Stimulated activated CD4-positive, alpha-beta T cell treated with anti-CD3 and anti-CD28 coated beads, Interleukin-15, amount 100 ng/mL, for 48 hours (primary cell): ENCODE measurements at places on chromosomes 2 and 18.

DNA sequence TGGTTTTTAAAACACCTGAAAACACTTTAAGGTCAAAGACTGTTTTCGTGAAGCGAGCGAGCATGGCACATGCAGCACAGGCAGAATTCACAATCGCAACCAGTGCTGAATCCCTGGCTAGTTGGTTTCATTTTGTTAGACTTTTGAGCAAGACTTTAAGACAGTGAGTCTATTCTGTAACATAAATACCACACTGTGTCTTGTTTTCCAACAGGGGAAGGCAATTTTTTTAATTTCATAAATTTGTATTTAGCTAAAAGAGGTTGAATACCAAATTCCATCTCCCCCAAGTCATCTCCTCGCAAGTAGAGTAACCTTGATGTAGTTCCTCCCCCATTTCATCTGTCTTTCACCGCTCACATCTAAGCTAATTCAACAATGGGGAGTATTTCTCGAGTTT is 1.4 kb downstream of the CERKL start:
- DNase-seq = no peak

GRCh38 chr2:118274841-118275510 is 186.7 kb downstream of the INSIG2 start:
- DNase-seq = no peak

DNA sequence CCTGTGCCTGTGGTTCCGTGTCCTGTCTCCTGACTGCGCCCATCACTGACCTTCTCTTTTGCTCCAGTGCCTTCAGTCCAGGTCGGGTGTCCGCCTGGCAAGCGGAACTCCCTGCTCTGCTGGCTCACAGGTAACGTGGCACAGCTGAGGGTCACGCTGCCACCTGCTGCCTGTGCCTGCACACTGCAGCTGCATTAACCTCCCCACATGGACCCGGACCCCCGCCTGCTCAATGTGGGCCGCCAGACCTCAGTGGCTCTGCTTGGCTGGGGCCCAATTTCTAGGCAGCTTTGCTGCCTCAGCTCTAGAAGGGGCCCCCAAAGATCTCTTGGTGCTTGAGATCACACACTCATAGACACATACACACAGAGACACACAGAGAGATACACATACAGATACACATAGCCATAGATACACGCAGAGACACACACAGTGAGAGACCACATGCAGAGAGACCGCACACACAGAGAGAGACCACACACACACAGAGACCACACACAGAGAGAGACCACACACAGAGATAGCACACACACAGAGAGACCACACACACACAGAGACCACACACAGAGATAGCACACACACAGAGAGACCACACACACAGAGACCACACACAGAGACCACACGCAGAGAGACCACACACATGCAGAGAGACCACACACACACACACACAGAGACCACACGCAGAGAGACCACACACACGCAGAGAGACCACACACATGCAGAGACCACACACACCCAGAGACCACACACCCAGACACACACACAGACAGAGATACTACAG is 14.9 kb upstream of the CNNM3 start:
- peak; percentile 75 for DNase-seq

DNA sequence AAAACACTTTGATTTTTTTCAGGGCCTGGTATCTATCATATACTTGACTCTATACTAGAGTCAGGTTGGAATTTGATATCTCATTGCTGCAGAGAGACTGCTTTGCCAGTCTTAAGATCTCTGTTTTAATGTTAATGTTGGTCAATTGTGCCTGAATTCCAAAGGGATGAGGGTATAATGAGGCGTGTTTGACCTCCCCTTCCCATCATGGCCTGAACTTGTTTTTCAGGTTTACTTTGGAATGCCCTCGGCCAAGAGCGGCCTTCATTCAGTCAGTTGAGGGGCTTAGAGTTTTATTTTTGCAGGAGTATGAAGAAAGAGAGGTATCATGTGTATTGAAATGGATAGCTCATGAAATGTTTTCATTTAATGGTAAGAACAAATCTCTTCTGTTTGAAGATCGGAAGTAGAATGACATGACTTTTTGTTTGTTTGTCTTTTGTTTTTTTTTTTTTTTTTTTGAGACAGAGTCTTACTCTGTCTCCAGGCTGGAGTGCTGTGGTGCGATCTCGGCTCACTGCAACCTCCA is 119.0 kb downstream of the KIAA1328 start:
- no peak for DNase-seq

GRCh38 chr2:68932402-68932801 is 20.3 kb downstream of the GKN2 start:
- DNase-seq = no peak

GRCh38 chr2:171163261-171163660 is 2.6 kb upstream of the TLK1 start:
- DNase-seq = no peak

- no peak for DNase-seq
Observed at GRCh38 chr2:27627963-27628766, 647 bp downstream of the CCDC121 start.

DNA sequence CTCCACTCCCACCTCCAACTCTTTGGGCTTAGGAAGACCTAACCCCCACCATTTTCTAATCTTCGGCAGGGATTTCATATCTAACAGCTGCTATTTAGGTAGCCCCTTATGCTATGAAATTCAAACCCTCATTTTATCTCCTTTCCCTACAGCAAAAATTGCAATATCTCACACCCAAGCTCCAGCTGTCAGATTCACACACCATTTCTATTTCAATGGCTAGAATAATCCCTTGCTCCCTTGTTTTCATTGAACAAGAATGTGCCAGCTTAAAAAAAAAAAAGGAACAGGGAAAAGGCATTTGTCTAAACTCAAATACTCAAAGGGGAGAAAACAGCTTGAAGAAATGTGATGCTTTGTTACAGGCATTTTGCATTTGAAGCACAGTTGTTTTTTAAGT is 850.6 kb upstream of the ACVR2A start:
- DNase-seq = no peak

DNA sequence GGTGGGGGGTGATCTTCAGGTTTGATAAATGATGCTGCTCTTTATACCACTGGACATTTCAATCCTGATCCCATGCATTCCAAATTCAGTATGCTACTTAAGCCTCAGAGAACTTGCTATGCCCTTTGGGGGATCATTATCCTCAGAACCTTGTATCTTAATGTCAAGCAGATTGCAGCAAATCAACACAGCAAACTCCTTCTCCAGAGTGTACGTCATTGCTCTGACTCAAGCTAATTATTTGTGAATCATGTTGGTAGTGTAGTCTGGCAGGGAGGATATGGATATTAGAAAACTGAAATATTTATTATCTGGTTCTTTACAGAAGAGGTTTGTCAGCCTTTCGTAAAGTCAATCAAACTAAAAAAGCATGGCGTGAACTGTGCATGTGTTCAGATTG is 562.5 kb upstream of the FAM98A start:
- DNase-seq = no peak

GRCh38 chr2:17043173-17043572 is 377.5 kb upstream of the CYRIA start:
- DNase-seq = no peak

DNA sequence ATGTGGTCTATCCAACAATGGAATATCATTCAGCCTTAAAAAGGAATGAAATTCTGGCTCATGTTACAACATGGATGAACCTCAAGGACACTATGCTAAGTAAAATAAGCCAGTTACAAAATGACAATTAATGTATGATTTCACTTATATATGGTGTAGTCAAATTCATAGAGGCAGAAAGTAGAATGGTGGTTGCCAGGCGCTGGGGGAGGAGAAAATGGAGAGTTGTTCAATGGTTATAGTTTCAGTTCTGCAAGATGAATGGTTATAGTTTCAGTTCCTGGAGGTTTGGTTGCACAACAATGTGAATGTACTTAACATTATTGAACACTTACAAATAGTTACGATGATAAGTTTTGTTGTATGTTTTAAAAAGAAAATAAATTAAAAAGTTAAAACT is 79.2 kb upstream of the IL1R2 start:
- peak; percentile 30 for DNase-seq

DNA sequence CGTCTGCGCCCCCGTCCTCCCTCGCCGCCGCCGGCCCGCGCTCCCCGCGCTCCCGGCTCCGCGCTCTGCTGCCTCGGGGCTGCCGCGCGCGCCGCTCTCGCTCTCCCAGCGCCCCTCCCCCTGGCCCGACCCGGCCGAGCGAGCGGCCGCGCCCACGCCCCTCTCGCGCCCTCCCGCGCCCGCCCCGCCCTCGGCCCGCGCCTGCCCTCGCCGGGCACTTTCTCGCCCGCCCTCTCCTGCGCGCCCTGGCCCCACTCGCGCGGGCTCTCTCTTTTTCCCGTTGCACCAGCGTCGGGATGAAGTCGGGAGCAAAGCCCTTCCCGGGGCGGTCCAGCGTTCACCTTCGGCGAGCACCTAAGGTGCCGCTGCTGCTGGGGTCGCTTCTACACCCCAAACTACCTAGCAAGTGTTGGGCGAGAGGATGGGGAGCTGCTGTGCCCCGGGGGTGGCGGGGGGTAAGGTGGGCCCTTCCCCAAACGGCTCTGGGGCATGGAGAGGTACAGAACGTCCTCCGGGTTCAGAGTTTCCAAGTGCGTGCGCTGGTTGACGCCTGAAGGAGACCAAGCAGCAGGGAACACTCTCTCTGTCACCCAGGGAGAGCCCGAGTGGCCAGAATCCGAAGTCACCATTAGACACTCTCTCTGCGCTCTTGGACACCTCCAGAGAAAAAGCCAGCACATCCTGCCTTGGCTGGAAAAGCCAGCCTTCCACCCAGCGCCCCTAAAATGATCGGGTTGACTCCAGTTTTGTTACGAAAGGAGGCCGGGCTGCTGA is at the start of gene COLEC12:
TSS of gene COLEC12 (minus strand) at position 70 of the 774 bp plus-strand sequence. CDS start 187 bp downstream, outside the sequence.
- DNase-seq = no peak

- DNase-seq = no peak
Observed at GRCh38 chr2:239839306-239839705, 185.8 kb downstream of the NDUFA10 start.

GRCh38 chr2:72145289-72145657 is 2.4 kb downstream of the CYP26B1 start:
- DNase-seq = no peak

DNA sequence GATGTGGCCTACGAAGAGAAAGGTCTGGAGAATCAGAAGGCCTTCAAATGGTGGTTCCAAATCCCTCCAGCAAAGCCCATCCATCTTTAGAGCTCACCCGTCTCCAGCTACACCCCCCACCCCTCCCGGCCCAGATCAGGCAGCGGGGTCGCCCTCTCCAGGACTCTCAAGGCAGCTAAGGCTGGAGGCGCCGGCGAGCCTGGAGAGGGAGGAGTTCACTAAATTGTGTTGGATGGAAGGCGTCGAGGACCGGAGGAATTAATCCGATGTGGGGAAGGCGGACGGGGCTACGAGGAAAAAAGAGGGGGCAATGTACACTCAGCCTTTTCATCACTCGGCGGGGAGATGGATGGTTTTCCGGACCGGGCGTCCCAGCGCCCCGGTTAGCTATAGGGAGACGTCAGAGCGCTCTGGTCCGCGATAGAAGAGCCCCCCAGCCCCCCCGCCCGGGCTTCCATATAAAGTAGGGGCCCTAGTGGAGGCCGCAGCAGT is at the start of gene GRP:
TSS of gene GRP (plus strand) at position 487 of the 492 bp plus-strand sequence. CDS start 108 bp downstream, outside the sequence.
- no peak for DNase-seq

- no peak for DNase-seq
Observed at GRCh38 chr2:177799531-177799930, 273.0 kb downstream of the PDE11A start.

DNA sequence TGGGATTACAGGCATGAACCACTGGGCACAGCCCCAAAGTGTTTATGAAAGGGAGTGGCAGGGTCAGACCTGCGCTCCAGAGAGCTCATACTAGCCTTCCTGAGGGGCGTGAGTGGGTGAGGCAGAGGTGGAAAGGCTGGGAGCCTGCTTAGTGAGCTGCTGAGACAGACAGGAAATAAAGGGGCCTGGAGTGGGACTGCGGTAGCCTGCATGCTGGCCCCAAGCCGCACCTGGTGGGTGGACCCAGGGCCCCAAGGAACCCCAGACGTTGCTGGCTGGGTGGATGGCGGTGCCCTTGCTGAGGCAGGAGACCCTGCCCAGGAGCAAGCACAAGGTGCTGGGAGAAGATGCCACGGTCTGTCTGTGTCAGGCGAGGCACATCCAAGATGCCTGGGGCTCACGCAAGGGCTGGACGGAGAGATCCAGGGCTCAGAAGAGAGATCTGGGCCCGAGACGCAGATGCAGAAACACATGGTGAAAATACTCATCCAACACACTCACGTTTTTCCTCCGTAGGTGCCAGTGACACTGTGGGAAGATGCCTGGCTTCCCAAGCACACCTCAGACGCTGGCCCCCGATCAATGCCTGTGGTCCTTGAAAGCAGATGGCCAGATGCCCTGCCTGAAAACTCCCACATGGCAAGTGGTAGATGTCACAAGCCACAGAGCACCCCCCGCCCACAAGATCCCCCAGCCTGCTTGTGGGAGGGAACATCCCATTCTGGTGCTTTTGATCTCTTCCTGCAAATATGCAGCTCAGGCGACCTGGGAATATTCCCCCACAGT is 151.1 kb downstream of the GLI2 start:
- DNase-seq = no peak

- no peak for DNase-seq
Observed at GRCh38 chr2:127698553-127699355, 2.5 kb upstream of the SFT2D3 start.

DNA sequence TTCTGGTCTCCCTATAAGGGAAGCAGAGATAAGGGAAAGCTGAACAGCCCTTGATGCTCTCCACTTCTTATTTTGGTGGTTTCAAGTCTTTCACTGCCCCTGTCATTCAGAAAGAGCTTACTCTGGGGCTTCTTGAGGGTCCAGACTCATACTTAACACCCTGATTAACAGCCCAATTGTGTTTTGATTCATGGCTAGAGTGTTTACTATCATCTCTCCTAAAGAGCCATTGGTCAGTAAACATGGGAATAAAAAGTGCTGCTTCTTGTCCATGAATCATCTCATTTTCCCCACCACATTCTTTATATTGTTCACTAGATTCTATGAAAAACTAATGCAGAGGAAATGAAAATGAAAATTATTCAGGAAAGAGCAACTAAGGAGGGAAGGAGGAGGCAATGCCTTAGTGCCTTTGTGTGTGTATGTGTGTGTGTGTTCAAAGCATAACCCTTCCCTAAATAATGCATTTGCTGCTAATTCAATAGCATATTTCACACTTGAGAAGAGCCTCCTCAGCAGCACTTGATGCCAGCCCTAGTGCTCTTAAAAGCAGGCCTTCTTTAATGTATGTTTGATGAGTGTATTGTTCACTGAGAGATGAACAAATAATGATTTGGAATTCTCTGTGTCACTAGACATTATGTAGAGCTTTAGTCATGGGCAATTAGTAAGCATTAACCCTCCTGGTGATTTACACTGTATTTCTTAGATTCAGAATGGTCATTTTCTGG is 63.5 kb downstream of the DCC start:
- DNase-seq = no peak

GRCh38 chr2:21591926-21592325 is 468.2 kb downstream of the TDRD15 start:
- no peak for DNase-seq

- DNase-seq = no peak
Observed at GRCh38 chr18:26706911-26707351, 158.6 kb downstream of the AQP4 start.

DNA sequence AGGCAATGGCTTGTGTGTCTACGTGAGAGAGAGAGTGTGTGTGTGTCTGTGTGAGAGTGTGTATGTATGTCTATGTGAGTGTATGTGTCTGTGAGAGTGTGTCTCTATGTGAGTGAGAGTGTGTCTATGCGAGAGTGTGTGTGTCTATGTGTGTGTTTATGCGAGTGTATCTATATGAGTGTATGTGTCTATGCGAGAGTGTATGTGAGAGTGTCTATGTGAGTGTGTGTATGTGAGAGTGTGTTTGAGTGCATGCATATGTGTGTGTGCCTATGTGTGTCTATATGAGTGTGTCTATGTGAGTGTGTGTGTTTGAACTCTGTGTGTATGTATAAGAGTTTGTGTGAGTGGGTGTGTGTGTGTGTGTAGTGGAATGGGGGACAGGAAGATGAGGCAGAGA is 9.8 kb upstream of the GNLY start:
- no peak for DNase-seq

GRCh38 chr18:46422552-46423055 is 234.4 kb downstream of the LOXHD1 start:
- no peak for DNase-seq
